ENCODE measurements at places on chromosomes 3 and 15.

- peak; percentile 59 for DNase-seq
Observed at GRCh38 chr3:143668924-143669790, 179.1 kb downstream of the SLC9A9 start.

- DNase-seq = peak; percentile 25
Observed at GRCh38 chr3:123499322-123499721, 50.4 kb upstream of the ADCY5 start.

- DNase-seq = peak; percentile 21
Observed at GRCh38 chr3:139325551-139325950, 18.3 kb upstream of the MRPS22 start.

- no peak for DNase-seq
Observed at GRCh38 chr3:27089068-27089467, 280.1 kb downstream of the NEK10 start.

GRCh38 chr3:128448491-128448890, 18.2 kb downstream of the DNAJB8 start:
- no peak for DNase-seq

GRCh38 chr15:52193791-52194190, 2.6 kb upstream of the GNB5 start:
- no peak for DNase-seq

DNA sequence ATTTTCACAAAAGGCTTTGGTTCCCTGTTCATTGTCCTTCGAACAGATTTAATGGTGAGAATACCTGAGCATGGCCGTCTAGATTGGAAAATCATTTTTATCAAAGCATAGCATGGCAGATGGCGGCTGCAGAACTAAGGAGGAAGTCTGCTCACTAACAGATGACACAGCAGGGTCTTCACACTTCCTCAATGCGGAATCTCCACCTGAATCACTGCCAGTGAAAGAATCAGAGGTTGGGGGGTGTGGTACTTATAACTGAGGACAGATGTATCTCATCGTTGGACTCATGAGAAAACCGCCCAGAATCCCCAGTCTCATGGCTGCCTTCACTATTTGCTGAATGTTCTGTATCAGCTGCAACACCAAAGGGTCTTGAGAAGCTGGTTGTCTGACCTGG, 31.6 kb upstream of the PYGO1 start:
- no peak for DNase-seq

GRCh38 chr3:69462022-69462825, 76.3 kb upstream of the FRMD4B start:
- no peak for DNase-seq

- peak; percentile 87 for DNase-seq
Observed at GRCh38 chr3:100047455-100048141, 66.7 kb downstream of the FILIP1L start.

- no peak for DNase-seq
Observed at GRCh38 chr15:63195569-63196015, 6.2 kb downstream of the RAB8B start.

- DNase-seq = no peak
Observed at GRCh38 chr3:126999383-126999782, 16.5 kb downstream of the PLXNA1 start.

- no peak for DNase-seq
Observed at GRCh38 chr3:93906245-93906644, 67.5 kb downstream of the PROS1 start.

GRCh38 chr3:139928708-139929505, 6.1 kb upstream of the CLSTN2 start:
- DNase-seq = no peak

GRCh38 chr3:135368781-135369180, 573.7 kb downstream of the EPHB1 start:
- DNase-seq = no peak

GRCh38 chr3:28386049-28386448, 37.4 kb upstream of the AZI2 start:
- no peak for DNase-seq

GRCh38 chr3:80655216-80655615, 887.4 kb upstream of the ROBO1 start:
- no peak for DNase-seq

DNA sequence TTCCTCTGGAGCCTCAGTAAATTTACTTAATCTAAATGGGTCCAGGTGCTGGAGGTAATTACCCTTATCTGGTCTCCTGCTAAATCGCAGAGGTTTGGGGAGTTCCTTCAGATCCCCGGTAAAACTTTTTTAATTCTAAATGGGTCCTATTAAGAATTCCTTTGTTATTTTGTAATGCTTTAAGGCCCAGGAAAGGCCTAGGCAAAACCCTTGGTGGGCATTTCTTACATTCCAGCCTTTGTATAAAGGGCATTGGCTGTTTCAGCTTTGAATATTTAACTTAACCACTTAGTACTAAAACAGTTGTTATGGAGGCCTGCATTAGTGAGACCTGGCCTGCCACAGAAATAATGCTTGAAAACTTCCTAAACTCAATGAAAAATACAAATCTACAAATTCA, 14.9 kb upstream of the ZNF662 start:
- no peak for DNase-seq

GRCh38 chr3:100531093-100531492, 38.7 kb downstream of the TMEM45A start:
- no peak for DNase-seq

GRCh38 chr3:95442766-95443165, 1371.6 kb upstream of the EPHA6 start:
- DNase-seq = no peak

All from skeletal muscle cell (primary cell).